Hematopoietic multipotent progenitor cell (in vitro differentiated cells): ENCODE measurements at places on chromosomes 3 and 15.

DNA sequence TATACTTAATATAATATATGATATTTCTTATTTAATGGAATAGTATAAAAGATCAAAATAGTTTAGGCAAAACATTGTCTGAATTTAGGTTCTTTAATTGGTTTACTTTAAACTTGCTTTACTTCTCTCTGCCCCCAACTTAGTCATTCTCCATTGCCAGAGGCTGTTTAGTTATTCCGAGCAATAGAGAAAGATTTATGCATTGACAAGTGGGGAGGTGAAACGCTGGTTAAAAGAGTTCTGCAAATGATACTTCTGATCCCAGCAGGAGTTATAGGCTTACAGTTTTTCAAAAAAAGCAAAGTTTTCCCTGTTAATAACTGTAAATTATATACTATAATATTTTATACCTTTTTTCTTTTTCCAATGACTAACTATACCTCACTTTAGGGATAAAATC is 145.4 kb downstream of the EPHA3 start:
- no peak for DNase-seq

DNA sequence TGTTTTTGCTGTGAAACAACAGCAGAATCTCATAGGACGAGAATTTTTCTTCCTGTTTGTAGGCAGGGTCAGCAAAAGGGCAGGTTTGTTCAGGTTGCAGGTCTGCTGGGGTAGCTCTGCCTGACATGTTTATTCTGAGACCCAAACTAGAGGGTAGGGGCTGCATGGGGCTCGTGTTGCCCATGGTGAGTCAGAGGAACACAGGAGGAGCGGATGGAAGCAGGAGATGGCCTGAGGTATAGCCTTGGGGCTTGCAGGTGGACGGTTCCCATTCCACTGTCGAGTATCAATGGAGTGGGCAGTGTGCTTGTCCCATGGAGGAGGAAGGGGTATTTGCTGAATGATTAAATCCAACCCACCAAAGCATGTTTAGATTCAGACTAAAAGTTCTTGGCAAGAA is 138.9 kb downstream of the APBA2 start:
- no peak for DNase-seq

DNA sequence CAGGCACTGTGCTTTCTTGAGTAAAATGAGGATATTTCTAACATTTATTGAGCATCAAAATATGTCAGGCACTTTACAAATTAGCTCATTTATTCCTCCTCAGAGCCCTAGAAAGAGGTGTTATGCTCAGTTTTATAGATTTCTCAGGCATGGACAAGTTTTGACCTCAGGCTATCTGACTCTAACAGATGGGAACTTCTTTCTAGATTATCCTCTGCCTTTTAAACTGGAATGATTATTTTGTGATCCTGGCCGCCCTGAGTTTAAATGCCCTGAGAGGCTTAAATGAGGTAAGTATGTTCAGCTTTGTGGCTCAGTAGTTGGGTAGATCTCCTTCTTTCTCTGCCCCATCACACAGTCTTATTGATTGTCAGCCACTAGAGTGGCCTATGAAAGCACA is 32.3 kb upstream of the ATP1B3 start:
- DNase-seq: no peak

DNA sequence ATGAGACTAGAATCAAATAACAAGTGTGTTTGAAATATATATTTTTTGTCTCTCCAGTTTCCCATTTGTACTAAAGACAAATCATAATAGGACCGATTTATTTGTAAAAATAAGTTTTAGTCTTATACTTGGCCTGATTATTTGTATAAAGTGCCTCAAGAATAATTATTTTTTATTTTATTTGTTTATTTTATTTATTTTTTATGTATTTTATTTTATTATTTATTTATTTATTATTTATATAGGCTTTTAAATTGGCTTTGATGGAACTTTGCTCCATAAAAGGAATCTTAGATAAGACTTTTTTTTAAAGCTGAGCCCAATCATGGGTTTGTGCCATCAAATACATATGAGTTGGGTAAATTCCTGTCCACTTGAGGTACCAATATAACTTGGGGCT is 22.2 kb upstream of the ZNF80 start:
- no peak for DNase-seq

- no peak for DNase-seq
Observed at GRCh38 chr3:41502023-41502422, 302.7 kb downstream of the CTNNB1 start.

- no peak for DNase-seq
Observed at GRCh38 chr3:159165961-159166360, 364.1 kb downstream of the MFSD1 start.

- no peak for DNase-seq
Observed at GRCh38 chr15:42082823-42083604, 11.3 kb downstream of the PLA2G4D start.

- DNase-seq: no peak
Observed at GRCh38 chr15:94130504-94130903, 100.9 kb upstream of the MCTP2 start.

DNA sequence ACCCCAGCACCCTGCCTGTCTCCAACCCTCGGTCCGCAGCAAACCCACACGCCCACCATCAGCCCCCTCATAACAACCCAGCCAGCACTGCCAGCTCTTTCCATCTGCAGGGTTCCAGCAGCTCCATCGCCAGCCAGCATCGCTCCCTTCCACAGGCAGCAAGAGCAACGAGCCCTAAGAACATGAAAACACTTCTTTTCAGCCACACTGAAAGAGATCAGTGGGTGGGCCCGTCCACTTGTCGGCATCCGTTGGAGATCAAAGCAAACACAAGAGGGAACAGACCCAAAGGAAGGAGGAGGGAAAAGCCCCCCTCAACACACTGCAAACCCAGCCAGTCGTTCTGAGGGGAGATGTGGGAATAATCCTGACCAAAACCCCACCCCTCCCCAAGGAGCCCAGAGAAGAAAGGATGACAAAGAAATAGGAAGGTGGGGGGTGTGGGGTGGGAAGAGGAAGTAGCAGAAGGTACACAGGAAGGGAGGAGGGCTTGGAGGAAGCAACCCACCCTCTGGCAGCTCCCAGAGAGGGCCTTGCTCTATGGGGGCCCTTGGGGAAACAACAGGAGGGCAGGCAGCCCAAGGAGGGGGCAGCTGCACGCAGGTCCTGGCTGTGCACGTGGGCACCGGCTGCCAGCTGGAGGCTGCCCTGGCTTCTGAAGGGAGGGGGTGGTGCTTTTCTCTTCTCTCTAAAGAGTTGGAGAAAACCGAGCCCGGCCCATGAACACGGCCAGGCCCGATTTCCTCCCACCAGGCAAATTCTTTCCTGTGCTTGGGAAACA is 473.6 kb upstream of the PROK2 start:
- DNase-seq: peak; percentile 35

GRCh38 chr3:142787719-142788118 is 63.9 kb downstream of the TRPC1 start:
- DNase-seq: peak; percentile 3

DNA sequence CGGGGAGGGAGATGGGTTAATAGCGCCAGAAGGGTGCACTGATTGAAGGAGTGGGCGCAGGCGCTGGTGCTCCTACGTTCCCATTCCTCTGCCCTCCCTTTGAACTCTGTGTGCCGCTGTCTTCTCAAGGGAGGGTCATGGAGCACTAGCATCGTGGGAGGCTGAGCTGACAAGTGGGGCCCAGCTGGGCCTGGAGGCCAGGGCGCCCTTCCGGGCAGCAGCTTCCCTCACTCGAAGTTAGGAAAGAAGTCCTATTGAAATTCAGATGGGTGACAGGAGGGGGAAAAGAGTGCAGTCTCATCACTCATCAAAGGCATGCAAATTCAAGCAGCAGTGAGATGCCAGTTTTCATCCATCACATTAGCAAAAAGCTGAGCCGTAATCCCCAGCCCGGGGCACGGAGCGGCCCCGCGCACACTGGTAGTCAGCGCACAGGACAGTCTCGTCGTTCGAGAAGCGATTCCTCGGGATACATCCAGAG is 128.2 kb downstream of the LRRK1 start:
- DNase-seq: no peak

GRCh38 chr3:63287610-63288009 is 9.5 kb downstream of the SYNPR start:
- no peak for DNase-seq

GRCh38 chr3:346186-346585 is 149.6 kb downstream of the CHL1 start:
- no peak for DNase-seq
